ENCODE measurements at places on chromosomes 2 and 18.
A peak's percentile ranks its signal among the peaks of the same experiment; 100 is the strongest.

- no peak for DNase-seq
Measured at GRCh38 chr2:175525975-175526374, 344.5 kb upstream of the ATP5MC3 start.

GRCh38 chr18:32918692-32919250 lies 145.9 kb upstream of the KLHL14 start:
- no peak for DNase-seq

- DNase-seq = no peak
Measured at GRCh38 chr2:241909769-241910168, 40.2 kb downstream of the RTP5 start.

- no peak for DNase-seq
Measured at GRCh38 chr2:184215745-184216144, 382.6 kb upstream of the ZNF804A start.

GRCh38 chr18:51070545-51070944 lies 40.5 kb downstream of the SMAD4 start:
- DNase-seq = no peak

- DNase-seq = no peak
Measured at GRCh38 chr2:60154142-60154541, 399.3 kb downstream of the BCL11A start.

DNA sequence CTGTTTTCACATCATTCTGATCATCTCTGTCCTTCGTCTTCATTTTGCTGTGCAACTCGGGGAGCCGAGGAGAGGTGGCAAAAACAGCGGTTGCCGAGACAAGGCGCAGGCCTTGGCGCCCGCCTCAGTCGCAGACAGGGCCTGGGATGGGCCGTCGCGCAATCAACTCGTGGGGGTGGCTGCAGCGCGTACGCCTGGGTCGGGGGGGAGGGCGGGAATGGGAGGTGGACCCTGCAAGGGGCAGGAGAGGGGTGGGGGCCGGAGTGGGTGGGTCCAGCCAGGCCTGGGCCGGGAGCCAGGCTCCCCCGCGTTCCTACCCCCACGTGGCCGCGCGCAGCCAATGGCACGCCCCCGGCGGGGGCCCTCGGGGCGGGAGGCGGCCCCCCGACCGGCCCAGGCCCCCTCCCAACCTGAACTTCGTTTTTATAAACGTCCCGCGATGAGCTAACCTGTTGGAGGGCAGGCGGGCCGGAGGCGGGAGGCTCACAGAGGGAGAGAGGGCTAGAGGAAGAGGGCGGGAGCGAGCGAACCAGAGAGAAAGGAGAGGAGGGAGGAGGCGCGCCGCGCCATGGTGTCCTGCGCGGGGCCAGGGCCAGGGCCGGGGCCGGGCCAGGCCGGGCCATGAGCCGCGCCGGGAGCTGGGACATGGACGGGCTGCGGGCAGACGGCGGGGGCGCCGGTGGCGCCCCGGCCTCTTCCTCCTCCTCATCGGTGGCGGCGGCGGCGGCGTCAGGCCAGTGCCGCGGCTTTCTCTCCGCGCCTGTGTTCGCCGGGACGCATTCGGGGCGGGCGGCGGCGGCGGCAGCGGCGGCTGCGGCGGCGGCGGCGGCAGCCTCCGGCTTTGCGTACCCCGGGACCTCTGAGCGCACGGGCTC lies at the start of gene HOXD13:
HOXD13 (plus strand) TSS at position 452 of the 875 bp plus-strand sequence; CDS start at position 622, 170 bp downstream.
- DNase-seq = no peak

DNA sequence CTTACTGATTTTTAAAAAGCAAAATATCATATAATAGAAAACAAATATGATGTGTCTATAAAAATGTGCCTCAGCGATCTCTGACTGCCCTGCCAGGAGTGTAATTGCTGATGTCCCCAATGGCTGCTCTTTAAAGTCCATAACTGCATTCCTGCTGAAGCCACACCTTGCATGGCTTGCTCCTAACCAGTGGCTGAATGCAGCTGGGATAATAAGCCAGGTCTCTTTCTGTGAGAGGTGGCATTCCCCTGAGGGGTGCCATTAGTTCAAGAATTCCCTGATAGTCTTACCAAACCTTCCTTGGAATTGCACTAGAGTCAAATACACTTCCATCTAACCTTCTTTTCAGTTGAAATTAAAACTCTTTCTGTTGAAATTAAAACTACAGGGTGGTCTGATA lies 125.8 kb upstream of the ZNF804A start:
- DNase-seq = no peak

GRCh38 chr18:3079653-3080052 lies 66.7 kb upstream of the LPIN2 start:
- DNase-seq = no peak

GRCh38 chr2:105369777-105370690 lies 28.8 kb downstream of the FHL2 start:
- peak; percentile 65 for DNase-seq

GRCh38 chr2:239106314-239106908 lies 258.5 kb downstream of the TWIST2 start:
- no peak for DNase-seq

DNA sequence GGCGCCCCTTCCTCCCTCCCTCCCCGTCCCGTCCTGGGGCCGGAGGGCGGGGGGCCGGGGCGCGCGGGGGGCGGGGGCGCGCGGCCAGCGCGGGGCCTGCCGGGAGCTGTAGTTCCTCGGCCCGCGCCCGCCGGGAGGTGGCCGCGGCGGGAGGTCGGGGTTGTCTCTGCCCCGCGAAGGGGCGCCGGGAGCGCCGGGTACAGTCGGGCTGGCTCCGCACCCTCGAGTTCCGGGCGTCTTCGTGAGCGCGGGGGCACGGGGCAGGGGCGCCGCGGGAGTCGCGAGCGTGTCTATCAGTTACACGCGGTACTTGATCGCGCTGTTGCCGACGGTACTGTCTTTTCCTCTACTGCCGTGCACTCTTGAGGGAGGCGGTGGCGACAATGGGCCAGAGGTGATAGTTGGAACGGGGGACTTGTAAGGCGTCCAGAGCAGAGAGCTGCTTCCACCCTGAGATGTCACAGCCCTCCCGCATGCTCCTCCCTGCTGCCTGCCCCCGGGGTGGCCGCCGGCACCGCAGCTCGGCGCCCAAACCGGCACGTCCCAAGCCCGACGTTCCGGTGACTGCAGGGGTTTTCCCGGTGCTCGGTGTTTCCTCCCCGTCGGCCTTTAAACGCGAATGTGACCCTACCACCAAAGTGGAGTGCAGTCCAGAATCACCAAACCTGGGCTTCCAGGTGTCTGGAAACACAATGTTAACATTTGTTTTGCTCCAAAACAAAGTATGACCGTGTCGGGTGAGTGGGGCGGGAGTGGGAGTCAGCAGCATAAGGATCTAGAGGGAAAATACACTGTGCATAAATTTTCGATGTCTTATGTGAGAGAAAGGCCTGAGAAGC lies at the start of gene PRKD3:
PRKD3 (minus strand) TSS at position 48 of the 839 bp plus-strand sequence. CDS start 8,309 bp downstream, outside the sequence.
- peak; percentile 10 for DNase-seq

GRCh38 chr18:55857409-55857808 lies 269.4 kb upstream of the TCF4 start:
- no peak for DNase-seq

DNA sequence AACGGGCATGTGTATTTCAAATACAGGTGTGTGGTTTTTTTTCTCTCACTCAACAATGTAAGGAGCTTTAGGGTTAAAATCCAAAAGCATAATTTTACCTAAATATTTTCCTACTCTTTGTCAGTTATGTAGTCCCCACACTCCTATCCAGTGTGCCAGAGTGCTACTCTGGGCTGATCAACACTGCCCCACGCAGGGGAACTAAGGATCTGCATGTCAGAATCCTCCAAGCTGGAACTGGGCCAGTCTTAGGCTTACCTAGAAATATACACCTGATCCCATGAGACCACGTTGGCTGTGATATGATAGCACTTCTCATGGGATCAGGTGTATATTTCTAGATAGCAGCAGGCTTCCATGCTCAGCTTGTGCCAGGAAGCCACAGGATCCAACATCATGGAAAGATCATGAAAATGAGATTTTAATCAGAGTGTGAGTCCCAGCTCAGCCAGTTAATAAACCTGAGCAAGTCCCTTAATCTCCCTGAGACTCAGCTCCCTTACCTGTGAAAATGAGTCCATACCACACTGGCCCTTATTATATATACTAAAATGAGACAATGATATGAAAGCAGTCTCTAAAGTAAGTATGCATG lies 29.7 kb downstream of the CCDC141 start:
- no peak for DNase-seq

DNA sequence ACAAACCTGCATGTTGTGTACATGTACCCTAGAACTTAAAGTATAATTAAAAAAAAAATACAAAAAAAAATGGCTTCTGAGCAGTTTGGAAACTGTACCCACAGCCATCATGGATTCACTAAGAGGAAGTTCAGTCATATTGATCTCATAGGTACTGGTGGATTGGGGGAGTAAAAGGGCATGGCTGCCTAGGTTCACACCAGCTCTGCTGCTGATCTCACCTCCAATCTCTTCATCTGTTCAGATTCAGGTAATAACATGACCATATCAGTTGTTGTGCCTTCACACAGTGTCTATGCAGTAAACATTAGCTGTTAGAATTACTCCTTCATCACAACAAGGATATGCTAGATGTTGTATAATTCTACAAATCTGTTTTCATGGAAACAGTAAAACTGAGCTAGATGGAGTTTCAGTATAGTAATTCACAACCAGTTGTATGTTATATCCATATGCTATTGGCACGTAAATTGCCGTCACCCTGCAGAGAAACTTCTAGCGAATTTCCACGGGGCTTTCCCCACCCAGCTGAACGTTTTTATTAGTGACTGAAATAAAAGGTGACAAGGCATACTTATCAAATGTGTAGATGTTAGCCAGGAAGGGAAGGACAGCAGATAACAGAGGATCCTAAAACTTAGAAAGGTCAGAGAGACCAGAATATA lies 59.3 kb upstream of the ITM2C start:
- DNase-seq = no peak

- DNase-seq = no peak
Measured at GRCh38 chr2:202135091-202135874, 62.2 kb downstream of the KIAA2012 start.

- no peak for DNase-seq
Measured at GRCh38 chr2:157032017-157032416, 225.5 kb upstream of the GALNT5 start.

GRCh38 chr2:220014961-220015360 lies 387.5 kb downstream of the SLC4A3 start:
- DNase-seq = no peak

- DNase-seq = no peak
Measured at GRCh38 chr2:166193407-166193806, 65.6 kb upstream of the SCN1A start.

DNA sequence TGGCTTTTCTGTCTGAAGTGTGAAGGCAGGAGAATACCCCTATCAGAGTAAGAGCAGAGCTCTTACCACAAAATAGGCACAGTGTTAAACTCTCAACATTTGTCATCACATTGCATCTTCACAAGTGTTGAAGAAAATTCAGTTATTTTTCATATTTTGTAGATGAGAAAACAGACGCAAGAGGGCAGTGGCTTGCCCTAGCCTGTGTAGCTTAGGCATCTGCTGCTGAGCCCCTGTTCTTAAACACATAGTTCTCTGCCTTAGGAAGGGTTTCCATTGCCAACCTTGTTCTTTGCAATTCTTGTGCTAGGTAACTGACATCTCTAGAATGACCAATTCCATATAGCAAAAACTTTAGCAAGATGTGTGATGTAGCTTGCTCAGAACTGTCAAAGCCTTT lies 112.7 kb upstream of the RMDN2 start:
- no peak for DNase-seq

- no peak for DNase-seq
Measured at GRCh38 chr2:177799531-177799930, 273.0 kb downstream of the PDE11A start.

DNA sequence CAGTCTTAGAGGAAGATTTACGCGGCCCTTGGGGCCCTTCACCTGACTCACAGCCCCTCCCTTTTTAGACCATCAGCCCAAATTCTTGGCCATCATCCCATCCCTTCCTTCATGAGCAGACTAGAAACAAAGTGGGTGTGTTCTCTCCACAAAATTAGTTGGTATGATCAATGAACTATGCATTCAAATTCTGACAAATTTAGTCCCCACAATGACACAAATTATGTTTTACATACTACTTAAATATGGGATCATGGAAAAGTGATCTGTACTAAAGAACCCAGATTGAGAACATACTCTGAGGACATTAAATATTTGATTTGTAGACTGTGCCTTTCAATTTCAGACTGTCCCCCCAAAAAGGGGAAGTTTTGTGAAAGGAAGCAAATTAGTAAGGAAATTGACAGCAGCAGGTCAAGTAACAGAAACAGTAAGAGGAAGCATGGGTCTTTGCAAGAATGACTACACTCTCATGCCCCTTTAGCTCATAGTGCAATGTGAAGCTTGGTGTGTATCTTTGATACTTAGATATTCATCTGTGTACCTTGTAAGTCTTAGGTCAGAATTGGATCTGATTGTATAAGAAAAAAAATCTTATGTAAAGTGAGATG lies 2.2 kb upstream of the MAPRE2 start:
- DNase-seq = no peak

- DNase-seq = no peak
Measured at GRCh38 chr2:152655880-152656279, 61.4 kb downstream of the PRPF40A start.

GRCh38 chr2:110807522-110807921 lies 75.1 kb downstream of the ACOXL start:
- no peak for DNase-seq

DNA sequence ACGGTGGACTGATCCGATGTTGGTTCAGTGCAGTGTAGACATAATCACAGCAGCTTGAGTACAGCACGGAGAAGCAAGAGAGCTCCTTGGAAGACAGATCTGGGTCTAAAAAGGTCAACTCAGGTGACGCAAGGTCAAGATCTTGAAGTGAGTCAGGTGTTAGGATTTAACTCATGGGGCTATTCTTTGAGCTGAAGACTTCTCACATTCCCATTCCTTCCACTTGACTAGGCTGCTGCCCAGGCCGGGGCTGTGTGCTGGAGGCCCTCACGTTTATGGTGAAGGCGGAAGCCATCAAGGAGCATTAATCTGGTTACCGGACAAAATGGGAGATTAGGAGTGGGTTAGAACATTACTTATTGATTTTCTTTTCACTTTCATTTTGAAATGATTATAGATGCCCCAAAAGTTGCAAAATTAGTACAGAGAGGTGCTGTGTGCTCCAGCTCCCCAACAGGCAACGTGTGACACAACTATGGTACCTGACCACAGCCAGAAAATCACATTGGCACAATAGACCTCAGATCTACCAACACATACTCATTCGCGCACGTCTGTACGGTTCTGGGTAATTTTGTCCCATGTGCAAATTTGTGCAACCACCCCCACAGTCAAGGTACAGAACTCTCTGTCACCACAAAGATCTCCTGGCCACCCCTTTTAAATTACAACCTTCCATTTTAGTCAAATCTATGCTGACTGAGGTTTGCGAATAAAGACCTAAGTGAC lies 77.6 kb upstream of the SEC11C start:
- no peak for DNase-seq
